ENCODE measurements at places on chromosomes 11 and 22.

DNA sequence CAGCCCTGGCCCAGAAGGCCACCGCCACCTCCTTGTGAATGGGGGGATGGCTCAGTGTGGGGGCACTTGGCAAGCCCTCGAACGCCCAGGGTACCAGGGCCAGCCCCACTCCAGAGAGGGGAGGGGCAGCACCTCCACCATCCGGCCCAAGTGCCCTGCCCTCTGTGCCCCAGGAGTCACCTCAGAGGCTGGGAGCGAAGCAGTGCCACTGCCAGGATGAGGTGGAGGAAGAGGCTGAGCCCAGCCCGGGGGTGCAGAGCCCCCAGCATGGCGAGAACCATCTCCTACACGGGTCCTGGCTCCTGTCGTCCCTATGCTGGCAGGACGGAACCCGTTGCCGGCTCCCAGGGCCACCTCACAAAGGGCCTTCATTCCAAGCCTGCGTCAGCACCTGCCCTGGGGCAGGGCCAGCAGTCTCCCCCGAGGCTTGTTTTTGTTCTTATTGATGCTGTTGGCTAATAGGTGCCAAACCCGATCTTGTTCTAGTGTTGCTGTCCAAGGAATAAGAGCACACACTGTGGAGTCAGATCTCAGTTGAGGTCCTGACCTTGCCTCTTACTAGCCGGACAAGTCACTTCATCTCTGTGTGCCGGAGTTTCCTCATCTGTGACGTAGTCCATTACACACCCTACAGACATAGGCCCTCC is at the start of gene FREY1:
TSS of gene FREY1 (minus strand) at position 307 of the 647 bp plus-strand sequence. CDS start at position 281, 26 bp downstream.
- no peak for DNase-seq

DNA sequence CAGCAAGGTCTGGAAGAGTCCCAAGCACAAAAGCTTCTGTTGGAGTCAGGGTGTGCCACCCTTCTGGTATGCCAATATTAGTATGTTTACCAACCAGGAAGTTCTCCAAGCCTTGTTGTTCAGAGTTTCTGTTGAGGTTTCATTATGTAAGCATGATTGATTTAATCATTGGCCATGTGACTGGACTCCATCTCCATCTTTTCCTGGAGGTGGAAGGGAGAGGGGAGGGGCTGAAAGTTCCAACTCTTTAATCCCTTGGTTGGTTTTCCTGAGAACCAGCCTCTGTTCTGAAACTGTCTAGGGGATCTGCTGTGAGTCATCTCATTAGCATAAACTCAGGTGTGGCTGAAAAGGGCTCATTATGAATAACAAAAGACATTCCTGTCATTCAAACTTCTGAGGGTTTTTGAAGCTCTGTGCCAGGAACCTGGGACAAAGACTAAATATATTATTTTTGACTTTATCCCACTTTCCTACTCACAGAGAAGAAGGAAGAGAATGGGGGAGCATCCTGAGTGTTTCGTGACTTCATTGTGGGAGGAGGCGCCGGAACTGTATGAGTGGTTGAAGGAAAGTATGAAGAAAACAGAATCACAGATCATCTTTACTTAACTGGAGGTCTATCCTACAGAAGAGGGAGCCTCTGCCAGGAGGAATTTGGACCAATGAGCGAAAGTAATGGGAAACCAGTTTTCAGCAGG is 138.2 kb downstream of the NECTIN1 start:
- no peak for DNase-seq

GRCh38 chr22:37175414-37176281 is 12.4 kb downstream of the C1QTNF6 start:
- no peak for DNase-seq

DNA sequence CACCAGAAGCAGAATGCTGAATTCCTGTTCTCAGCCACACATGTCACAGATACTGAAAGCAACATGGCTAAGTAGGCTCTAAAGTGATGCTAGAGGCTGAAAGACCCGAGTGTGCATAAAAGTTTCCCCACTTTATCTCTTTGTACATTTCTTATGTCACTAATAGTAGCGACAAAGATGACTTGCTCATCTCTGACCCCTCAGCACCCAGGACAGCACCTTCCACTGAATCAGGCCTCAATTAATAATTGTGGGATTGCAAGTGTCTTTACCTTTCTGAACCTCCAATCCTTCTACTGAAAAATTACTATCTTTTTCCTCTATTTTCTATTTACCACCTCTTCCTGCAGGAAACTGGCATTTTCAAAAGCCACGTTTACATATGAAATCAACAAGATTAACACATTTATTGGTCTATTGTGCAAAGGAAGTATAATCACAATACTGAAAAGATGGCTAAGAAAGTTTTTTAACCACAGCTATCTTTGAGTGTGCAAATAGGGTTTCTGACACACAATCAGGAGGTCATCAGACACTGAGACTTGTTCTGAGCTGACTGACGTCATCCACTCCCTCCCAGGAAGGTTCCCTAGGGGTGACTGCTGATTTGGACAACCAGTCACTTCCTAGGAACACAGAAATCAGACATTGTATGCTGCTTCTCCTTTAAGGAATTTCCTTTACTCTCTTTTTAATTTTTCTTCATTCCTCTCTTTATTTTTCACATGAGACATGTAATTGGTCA is 213.9 kb upstream of the ISX start:
- no peak for DNase-seq

- no peak for DNase-seq
These were observed 45.5 kb upstream of the CRYBB3 start for GRCh38 chr22:25153961-25154666.

- no peak for DNase-seq
These were observed 71.9 kb downstream of the NFAM1 start for GRCh38 chr22:42360348-42360747.

GRCh38 chr11:123527526-123527925 is 97.5 kb downstream of the GRAMD1B start:
- no peak for DNase-seq

All from common myeloid progenitor, CD34-positive (primary cell).